ENCODE measurements at places on chromosomes 16 and 17.

GRCh38 chr17:48241131-48241591 lies 133.6 kb downstream of the SNX11 start:
- DNase-seq: no peak

- DNase-seq: no peak
Measured at GRCh38 chr16:8644211-8645140, 23.0 kb downstream of the METTL22 start.

GRCh38 chr16:397135-397661 lies at the start of gene NME4:
NME4 (plus strand) TSS chr16:397199; CDS start chr16:397223, 24 bp downstream.
- DNase-seq: no peak

- DNase-seq: no peak
Measured at GRCh38 chr17:13984956-13985355, 84.3 kb upstream of the COX10 start.
